ENCODE measurements at places on chromosomes 3 and 15.

- no peak for DNase-seq
These were observed 9.1 kb downstream of the CHD2 start for GRCh38 chr15:92909136-92909781.

DNA sequence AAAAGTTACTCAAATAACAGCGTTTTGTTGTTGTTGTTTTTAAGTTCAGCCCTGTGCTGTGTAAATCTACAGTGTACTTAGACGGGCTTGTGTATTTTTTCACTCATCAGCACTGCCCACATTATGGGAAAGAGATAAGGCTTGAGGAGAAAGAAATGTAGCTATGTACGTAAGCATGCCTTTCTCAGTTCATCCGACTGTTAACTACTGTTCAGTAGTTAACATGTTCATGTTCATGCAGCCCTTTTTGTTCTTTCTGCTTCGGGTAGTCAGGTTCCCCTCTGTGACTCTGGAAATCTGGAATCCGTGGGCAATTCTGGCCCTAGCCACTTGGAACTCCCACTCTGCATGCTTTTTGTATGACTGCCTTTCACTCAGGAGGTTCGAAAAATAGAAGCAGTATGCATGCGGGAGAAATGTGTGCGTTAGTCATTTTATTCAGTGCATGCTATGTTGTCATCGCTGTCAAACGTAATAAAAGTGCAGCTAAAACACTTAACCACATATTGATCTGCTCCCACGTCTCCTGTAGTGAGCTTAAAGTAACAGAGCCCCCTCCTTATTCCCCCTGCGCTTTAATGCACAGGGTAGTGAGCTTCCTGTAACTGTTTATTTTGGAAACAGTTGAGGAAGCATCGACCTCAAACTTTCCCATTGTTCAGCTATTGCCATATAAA is 283.1 kb upstream of the NR2F2 start:
- no peak for DNase-seq

- peak; percentile 90 for DNase-seq
These were observed 6.7 kb upstream of the ACSBG1 start for GRCh38 chr15:78241017-78241416.

DNA sequence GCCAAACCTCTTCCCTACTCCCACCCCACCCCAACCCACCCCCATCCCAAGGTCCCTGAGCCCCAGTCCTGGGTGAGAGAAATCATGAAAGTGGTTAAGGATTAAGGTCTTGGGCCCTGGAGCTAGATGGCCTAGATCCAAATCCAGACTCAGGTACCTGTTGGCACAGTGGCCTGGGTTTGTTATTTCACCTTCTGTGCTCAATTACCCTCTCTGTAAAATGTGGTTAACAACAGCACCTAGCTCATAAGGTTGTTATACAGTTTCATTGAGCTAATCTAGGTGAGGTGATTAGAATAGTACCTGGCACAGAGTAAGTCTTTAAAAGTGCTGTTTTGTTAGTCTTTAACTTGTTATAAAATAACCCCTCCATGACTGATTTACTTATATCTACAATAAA is 6.4 kb upstream of the SNUPN start:
- no peak for DNase-seq

GRCh38 chr3:177837951-177838655 is 640.8 kb upstream of the TBL1XR1 start:
- no peak for DNase-seq

DNA sequence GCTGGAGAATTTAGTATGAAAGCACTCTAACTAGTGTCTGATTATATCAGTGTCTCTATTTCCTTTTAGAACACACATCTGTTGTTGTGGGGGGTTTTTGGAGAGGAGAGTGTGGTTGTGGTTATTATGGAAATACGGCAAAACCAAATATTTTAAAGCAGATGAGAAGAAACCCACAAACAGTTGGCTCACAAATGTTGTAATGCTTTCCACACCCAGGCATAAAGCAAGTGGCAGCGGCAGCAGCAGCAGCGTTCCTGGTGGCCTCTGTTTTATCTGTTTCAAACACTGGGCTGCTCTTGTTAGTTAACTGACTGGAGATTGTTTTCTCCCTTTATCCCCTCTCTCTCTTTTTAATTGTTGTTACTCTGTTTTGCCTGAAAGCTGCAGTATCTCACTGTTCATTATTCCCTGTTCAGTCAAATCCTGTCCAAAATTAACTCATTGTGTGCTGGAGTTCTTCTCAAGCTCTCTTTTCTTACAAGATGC is 1045.5 kb upstream of the NR2F2 start:
- DNase-seq, result no peak

- no peak for DNase-seq
These were observed 53.2 kb downstream of the OXNAD1 start for GRCh38 chr3:16318176-16318575.

- no peak for DNase-seq
These were observed 61.3 kb downstream of the ABHD2 start for GRCh38 chr15:89149501-89150101.
